Myocyte (in vitro differentiated cells): ENCODE measurements at places on chromosomes 2 and 18. TPM values are rescaled to one million over a fixed set of nuclear protein-coding genes. Genes with fewer than 3 reads are reported as not detected.

GRCh38 chr2:127570282-127571250, 35.1 kb downstream of the MYO7B start:
- no peak for DNase-seq

GRCh38 chr18:12335503-12335902, 27.5 kb downstream of the TUBB6 start:
- no peak for DNase-seq

- DNase-seq: peak; percentile 18
These were observed 129.7 kb downstream of the MAP3K20 start for GRCh38 chr2:173205375-173205774.

DNA sequence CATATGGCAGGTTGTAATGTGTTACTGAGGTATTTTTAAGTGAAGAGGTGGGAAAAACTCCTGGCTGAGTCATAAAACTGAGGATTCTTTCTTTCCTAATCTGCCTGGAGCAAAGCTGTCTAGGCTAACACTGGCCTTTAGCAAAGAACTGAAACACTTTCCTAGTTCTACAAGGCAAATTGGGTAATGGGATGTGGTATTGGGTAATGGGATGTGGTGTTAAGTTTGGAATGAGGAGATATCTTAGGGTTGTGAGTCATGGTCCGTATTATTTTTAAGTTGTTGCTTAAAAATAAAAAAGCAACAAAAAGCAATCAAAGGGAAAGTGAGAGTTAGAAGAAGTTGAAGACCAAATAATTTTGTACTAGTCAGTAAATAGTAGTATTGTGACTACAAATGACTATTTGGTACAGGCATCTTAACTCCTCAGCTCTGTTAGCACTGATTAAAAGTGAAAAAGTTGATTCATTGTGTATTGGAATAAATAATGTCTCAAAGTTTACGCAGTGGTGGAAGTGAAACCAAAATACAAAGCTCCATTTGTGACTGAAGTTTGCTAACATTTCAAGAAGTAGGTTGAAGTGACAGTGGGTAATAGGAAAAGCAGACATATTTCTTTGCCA, 216.8 kb downstream of the CAMKMT start:
- peak; percentile 27 for DNase-seq

DNA sequence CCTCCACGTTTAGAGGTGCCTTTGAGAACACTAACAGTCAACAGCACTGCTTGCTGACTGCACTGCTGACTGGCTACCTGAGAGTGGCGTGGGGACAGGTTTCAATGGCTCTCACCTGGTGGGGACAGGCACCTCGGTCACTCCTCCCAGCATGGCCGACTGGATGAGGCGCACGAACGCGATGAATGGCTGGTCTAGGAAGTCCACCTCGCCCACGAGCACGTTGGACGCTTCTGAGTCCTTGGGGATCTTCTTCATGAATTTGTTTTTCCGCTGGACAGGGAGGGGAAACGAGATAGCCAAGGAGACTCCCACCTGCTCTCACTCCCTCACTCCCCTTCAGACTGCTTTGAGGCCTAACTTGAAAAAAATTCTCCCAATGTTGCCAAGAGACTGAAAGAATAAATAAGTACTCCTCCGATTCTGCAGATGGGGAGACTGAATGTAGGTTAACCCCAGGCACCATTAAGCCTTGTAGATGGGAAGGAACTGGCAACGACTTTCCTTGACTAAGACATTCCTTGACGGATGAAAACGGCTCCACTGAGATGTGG, 57.3 kb downstream of the MTHFD2 start:
- no peak for DNase-seq

- no peak for DNase-seq
These were observed 38.8 kb upstream of the DNER start for GRCh38 chr2:229752970-229753729.

GRCh38 chr2:59182249-59182648, 941.1 kb upstream of the FANCL start:
- no peak for DNase-seq

The ANKMY1 gene
- total RNA-seq: 5.3 and 5.4 TPM in 2 replicates
